ENCODE measurements at places on chromosomes 11 and 22. TPM values are rescaled to one million over a fixed set of nuclear protein-coding genes. Genes with fewer than 3 reads are reported as not detected.

DNA sequence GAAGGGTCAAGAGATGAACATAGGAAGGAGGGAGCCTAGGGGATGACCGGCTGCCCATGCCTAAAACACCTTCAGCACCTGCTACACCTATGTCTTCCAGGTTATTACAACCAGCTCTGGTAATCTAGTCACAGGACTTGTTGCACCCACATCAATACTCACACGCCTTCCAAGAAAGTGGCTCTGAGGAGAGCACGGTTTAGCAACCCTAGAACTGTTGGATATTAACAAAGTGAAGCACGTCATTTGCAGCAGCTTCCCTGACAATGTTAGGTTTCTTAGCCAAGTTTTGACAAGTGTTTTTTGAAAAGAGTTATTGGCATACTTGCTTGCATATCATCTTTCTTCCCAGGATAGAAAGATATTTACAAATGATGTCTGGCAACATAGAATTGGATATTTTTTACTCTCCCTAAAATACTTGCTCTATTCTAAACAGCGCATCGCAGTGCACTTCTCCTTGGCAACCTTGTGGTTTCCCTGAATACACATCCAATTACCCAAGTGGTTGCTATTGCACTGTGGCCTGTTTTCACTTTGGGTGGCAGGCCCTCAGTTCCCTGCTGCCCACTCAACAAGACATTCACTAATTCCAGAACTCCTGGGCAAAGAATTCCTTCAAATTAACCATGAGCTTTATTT lies 94.3 kb upstream of the ARHGAP42 start:
- DNase-seq, result no peak

DNA sequence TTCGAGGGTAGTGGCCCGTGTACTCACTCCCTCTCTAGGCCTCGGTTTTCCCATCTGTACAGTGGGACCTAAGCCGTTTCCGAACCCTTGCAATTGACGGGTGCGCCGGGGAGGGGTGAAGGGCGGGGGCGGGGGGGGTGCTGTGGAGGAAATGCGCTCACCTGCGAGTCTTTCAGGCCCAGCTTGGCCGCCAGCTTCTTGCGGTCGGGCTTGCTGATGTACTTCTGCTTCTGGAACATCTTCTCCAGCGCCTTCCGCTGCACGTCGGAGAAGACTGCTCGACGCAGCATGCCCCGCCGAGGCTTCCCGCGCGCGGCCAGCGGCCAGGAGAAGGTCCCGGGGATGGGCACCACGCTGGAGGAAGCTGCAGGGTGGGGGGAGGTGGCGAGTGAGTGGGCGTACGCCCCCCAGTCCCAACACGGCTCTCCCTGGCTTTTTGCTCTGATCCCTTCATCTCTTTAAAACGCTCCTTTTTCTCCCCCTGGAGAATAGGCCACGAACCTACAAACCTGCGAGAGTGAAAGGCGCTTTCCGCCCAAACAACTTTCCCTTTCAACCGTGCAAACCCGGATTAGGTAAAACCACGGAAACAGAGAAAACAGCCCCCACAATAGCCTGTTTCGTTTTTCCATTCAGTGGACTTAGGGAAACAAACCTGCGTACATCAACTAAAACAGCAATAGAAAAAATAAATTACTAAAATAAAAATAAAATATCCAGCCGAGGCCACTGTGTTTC lies 3.2 kb downstream of the DBX1 start:
- no peak for DNase-seq

The CST6 gene
- 2.6 TPM for polyA plus RNA-seq

The MAJIN gene
- not detected for polyA plus RNA-seq

The TCIRG1 gene
- polyA plus RNA-seq, result 41.9 TPM

- DNase-seq, result no peak
Measured at GRCh38 chr11:78801161-78801884, 226.7 kb upstream of the NARS2 start.

DNA sequence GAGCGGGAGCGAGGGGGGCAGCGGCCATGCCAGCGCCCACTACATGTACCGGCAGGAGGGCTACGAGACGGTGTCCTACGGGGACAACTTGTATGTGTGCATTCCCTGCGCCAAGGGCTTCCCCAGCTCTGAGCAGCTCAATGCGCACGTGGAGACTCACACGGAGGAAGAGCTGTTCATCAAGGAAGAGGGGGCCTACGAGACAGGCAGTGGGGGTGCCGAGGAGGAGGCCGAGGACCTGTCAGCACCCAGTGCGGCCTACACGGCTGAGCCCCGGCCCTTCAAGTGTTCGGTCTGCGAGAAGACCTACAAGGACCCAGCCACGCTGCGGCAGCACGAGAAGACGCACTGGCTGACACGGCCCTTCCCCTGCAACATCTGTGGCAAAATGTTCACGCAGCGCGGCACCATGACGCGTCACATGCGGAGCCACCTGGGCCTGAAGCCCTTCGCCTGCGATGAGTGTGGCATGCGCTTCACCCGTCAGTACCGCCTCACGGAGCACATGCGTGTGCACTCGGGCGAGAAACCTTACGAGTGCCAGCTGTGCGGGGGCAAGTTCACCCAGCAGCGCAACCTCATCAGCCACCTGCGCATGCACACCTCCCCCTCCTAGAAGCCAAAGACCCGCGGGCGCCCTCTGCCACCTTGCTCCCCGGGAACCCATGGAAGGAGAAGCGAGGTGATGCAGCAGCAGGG lies 20.9 kb upstream of the TMEM191C start:
- DNase-seq, result peak; percentile 0

DNA sequence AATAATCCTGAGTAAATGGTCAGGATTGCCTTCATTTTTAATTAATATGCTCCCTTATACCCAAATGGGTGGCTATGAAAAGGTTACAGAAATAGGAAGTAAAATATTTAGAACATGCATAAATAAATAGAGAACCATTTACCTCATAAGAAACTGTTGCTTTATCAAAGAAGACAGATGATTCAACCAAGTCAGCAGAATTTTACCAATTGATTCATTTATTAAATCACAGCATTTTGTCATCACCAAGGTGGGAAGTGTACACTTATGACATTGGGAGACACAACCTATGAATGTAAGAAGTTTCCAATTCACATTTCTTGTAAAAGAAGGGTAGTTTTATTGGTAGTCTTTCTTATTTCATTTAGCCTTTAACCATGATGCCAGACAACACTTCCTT lies 870.3 kb upstream of the CHORDC1 start:
- no peak for DNase-seq

DNA sequence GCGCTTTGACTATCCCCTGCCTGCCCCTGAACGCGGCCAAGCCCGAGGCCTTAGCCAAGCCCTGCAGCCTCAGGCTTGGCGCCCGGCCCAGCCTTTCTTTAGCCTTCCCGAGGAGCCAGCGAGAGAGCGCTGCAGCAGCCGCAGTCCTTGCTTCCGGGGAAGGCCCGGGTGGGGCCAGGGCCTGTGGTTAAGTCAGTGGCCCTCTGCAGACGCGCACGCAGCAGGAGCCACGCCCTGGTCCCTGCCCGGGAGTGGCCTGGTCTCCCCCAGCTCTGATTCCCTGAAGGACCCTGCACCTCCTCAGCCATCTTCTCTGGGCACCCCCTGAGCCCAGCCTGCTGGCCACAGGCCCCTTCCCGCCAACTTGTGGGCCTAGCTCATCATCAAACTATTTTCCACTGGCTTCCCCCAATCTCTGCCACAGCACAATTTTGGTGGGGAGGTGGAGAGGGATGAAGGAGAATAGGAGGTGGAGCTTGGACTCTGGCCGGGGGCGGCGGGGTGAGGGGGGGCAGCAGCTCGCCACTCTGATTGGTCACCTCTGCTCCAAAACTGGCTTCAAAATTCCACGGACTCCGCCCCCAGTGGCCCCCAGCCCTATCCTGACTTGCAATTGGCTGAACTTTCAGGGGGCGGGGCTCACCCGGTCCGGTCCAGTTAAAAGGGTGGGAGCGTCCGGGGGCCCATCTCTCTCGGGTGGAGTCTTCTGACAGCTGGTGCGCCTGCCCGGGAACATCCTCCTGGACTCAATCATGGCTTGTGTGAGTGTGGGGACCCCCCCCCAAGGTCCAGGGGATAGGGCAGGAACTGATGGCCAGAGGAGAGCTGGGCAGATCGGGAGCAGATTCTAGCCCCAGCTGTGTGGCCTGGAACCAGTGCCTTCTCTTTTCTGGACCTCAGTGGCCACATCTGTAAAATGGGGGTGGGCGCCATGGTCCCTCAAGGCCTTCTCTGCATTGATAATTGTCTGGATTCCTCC lies at the start of gene LGALS1:
LGALS1 (plus strand) TSS at position 686 of the 979 bp plus-strand sequence; CDS start at position 753, 67 bp downstream.
- peak; percentile 99 for DNase-seq

- no peak for DNase-seq
Measured at GRCh38 chr11:48050304-48050703, 69.9 kb downstream of the PTPRJ start.

GRCh38 chr11:123760894-123761293 lies 6.6 kb upstream of the OR6X1 start:
- DNase-seq, result no peak

The SLC37A4 gene
- polyA plus RNA-seq, result 7.6 TPM

The C11orf16 gene
- not detected for polyA plus RNA-seq

The ARHGEF17 gene
- polyA plus RNA-seq, result 44.3 TPM

GRCh38 chr11:134289789-134290188 lies 13.6 kb downstream of the GLB1L3 start:
- no peak for DNase-seq

GRCh38 chr11:11396301-11397035 lies 43.4 kb upstream of the CSNK2A3 start:
- DNase-seq, result no peak

DNA sequence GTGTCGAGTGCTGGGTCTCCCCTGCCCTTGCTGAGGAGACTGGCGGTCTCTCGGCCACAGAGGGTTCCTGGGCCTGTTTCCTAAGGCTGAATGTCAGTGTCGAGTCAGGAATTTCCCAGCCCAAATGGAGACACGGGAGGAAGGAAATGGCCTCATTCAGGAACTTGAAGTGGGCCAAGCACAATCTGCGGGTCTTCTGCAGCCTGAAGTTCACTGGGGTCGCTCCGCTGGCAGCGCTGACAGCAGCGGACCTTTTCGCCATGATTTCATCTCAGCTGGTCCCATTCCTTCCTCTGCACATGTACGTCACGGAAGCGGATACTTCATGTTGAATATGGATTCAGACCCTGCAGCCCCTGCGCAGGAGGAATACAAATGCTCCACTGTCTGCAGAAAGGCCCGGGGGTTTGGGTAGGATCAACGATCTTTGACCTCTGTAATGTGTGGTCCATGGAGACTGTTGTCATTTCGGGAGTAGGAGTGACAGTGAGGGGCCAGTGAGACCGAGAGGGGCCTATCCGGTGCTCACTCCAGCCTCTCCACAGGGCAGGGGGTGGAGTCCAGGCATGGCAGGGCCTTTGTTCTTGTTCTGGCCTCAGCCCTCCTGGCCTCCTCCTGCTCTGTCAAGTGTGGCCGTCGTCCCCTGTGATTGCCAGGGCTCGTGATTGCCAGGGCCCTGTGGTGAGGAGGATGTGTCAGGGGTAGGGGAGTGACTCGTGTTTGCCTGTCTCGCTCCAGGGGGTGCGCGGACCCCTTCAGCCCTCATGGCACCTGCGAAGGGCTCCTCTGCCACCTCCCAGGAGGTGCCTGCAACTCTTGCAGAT lies 402.3 kb downstream of the TBC1D22A start:
- no peak for DNase-seq

GRCh38 chr11:68150037-68150436 lies 28.8 kb upstream of the CHKA start:
- DNase-seq, result no peak

- DNase-seq, result no peak
Measured at GRCh38 chr11:62245271-62245753, 3.3 kb downstream of the SCGB1D2 start.

The MN1 gene
- 3.4 TPM for polyA plus RNA-seq

DNA sequence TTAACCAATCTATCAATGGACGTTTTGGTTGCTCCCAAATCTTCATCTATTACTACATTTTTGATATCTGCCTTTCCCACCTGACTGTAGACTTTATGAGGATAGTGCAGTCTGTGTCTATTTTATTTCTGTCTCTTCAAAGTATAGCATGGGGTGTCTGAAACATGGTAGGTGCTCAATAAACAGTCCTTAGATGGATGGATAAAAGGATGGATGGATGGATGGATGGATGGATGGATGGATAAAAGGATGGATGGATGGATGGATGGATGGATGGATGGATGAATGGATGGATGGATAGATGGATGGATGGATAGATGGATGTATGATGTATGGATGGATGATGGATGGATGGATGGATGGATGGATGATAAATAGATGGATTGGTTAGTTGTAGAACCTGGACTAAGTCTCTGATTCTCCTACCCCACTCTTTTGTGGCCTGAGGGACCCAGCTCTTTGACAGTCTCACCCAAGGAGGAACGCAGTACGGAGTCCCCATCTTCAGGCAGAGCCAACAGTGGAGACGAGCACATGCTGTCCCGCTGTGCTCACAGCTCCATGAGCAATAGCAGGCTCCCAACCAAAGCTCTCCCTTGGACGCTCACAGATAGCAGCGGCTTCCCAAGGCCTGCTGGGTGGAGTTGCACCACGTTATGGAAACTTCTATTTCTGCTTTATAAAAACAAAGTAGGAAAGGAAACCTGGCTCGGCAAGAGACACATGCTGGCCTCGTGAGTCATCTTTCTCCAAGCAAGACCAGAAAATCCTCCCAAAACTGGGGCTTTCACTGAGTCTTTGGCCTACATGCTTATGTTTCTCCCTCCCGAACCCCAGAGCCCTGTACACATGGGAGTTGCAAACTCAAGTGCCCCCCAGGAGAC lies 448.0 kb downstream of the MIAT start:
- DNase-seq, result peak; percentile 66

The GVQW3 gene
- polyA plus RNA-seq, result 0.37 TPM

The OR5D13 gene
- polyA plus RNA-seq, result not detected

GRCh38 chr11:60810569-60810968 lies 25.4 kb downstream of the MS4A10 start:
- no peak for DNase-seq

DNA sequence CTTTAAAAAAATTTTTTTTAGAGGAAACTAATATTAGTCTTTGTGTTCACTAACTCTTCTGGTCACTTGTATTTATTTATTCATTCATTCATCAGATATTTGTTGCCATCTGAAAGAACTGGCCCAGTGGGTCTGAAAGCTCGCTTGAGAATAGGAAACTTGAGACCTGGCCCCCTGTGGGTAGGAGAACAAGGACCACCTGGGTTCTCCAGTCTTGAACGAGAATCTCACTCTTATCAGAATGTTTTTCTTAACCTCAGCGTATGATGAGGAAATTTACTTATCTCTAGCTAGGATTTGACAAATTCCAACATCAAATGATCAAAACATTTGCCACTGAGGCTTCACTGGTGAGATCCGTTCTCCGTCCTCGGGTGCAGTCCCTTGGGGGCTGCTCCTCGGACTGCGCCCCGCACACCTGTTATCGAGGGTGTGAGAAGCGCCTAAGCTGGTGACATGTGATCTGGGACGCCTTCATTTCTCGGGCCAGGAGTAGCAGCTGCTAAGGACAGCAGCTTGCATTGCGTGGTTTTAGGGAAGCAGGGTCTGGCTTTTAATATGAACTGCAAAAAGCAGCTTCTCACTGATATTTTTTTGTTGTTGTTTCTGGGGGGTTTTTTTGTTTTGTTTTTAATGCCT lies 6.3 kb downstream of the C22orf31 start:
- no peak for DNase-seq

GRCh38 chr22:21031545-21032036 lies 770 bp downstream of the SLC7A4 start:
- no peak for DNase-seq

DNA sequence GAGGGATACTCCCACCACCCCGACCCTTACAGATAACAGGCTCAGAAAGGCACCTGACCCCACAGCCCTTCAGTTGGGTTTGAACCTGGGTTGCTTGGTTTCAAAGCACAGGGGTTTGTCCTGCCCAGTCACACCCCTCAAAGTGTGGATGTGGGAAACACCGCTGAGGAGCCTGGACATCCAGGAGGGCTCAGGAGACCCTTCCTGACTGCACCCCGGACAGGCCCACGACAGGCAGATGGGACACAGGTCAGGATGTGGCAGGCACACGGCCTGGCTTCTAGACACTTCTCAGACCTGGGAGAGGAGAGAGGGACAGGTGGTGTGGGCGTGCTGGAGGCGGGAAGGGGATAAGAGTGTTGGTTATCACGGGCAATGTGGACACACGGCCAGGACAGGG lies 932.3 kb downstream of the BRD1 start:
- no peak for DNase-seq

Measured in heart right ventricle (tissue), 16 donors.